Fibroblast of lung (primary cell): ENCODE measurements at places on chromosomes 16 and 17.

DNA sequence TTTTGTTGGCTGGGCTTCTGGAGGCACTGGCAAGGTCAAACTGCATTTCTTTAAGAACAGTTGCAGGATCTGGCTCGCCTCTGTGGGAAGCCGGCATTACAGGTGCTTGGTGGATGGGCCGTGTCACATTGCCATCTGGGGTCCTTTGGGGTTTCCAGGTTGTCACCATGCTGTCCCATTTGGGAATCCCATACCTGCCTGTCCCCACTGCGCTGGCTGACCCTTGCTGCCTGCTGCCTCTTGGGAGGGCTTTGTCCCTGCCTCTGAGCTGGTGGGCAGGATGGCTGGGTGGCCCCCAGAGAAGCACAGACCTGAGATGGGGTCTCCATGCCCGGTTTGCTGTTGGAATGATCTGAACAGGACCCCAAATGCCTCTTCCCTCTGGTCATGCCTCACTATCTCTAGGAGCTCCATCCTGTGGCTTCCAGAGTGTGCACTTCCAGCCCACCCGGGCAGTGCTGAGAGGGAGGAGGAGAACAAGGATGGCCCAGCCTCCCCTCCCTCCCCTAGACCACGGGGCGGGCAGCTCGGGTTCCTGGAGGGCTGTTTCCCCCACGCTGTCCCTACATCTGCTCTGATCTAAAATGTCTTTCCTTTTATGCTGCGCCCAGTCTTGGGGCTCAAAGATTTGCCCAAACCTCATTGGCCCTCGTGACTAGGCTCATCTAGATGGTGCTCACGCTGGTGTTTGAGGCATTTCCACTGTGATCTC is 28.0 kb downstream of the OR1D5 start:
- no peak for DNase-seq

- DNase-seq = no peak
Observed at GRCh38 chr16:5642436-5642835, 544.8 kb upstream of the EEF2KMT start.

DNA sequence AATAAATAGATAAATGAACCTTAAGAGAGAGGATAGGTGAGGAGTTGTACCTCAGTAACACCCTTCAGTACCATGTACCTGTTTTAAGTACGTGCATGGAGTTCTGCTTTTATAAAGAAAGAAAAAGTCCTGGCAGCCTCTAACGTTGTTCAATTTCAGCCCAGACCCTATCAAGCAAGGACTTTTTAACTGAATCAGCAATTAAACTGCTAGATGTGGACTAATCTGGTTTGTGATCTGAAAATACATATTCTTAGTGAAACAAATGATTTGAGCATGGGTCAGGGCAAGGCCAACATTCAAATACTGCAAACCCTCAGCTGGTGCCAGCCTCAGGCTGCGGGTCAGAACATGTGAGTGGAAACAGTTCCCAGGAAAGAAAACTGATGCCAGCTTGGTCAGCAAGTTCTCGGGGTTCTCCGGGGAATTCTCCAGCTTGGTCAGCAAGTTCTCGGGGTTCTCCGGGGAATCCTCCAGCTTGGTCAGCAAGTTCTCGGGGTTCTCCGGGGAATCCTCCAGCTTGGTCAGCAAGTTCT is 84.5 kb downstream of the MRM3 start:
- no peak for DNase-seq

GRCh38 chr16:81739503-81739902 is 39.6 kb upstream of the PLCG2 start:
- DNase-seq = no peak

GRCh38 chr17:17922070-17922614 is 50.1 kb downstream of the TOM1L2 start:
- no peak for DNase-seq
